ENCODE measurements at places on chromosomes 6 and 20.
A peak's percentile ranks its signal among the peaks of the same experiment; 100 is the strongest.

DNA sequence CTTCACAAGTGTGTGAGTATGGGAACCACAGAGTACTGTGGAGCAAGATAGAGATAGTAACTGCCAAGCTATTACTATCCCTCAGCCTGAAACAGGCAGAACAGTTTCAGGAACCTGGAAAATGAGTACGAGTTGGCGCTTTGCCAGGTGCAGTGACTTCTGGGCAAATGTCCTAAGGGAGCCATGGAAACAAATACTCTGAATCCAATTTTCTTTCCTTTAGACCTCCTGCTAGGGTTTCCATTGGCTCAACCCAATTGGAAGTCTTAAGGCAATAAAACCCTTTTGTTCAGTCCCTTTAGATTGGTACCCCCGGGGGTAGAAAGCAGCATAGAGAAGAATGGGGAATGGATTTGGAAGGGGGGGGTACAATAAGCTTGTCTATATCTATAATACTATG lies 205.0 kb upstream of the EPHA7 start:
- DNase-seq, result no peak

DNA sequence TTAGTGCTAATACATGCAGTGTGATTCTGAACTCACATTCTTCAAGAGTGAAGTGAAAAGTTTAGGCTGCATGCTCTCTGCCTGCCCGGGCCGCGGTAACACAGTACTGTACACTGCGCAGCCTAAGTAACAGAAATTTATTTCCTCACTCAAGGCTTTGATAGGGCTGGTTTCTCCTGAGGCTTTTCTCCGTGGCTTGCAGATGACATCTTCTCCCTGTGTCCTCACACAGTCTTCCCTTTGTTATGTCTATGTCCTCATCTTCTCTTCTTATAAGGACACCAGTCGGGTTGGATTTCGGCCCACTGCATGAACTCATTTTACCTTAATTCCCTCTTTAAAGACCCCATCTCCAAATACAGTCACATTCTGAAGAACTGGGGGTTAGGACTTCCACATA lies 51.1 kb upstream of the TMEM170B start:
- DNase-seq, result no peak

DNA sequence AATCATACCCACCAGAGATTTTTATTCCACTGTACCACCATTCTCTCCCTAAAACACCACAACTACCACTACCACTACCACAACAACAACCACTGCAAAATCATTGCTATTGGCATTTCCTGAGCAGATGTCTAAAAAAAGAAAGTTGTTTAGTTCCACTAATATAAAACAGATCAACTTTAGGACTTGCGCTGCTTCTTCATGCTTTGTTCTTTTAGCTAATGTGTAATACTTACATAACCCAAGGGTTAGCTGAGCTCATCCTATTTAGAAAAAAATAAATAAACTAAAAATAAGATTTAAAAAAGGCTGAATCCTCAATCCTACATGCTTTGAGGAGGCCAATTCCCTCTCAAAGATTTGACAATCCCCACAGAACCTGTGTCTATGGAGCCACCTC lies 11.4 kb downstream of the IYD start:
- no peak for DNase-seq

GRCh38 chr20:58065508-58066361 lies 162.7 kb downstream of the ANKRD60 start:
- peak; percentile 44 for DNase-seq

DNA sequence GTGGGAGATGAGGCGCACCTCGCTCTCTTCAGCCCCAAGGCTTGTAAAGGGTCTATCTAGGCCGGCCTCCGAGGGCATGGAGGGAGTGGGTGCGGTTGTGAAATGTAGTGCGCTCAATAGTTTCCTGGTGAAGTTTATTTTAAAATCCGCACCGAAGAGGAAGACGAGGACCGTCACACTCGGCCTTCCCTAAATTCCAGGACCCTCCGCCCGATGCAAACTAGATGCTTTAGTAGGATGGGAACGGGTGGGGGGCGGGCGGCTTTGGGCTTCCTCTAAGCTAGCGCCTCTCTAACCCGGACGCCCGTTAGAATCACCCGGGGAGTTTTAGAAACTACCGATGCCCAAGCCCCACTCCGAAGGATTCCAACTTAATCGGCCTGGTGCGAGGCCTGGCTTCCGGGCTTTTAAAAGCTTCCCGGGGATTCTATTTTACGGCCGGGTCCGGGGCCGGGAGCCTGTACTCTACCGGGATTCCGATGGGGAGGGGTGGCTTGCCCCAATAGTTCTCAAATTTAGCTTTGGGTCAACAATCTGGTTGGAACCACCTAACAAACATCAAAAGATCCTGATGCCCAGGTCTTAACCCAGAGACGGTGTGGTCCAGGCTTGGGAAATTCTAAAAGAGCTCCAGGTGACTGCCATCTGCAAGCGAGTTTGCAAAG lies 548 bp upstream of the BCAS4 start:
- DNase-seq, result no peak

DNA sequence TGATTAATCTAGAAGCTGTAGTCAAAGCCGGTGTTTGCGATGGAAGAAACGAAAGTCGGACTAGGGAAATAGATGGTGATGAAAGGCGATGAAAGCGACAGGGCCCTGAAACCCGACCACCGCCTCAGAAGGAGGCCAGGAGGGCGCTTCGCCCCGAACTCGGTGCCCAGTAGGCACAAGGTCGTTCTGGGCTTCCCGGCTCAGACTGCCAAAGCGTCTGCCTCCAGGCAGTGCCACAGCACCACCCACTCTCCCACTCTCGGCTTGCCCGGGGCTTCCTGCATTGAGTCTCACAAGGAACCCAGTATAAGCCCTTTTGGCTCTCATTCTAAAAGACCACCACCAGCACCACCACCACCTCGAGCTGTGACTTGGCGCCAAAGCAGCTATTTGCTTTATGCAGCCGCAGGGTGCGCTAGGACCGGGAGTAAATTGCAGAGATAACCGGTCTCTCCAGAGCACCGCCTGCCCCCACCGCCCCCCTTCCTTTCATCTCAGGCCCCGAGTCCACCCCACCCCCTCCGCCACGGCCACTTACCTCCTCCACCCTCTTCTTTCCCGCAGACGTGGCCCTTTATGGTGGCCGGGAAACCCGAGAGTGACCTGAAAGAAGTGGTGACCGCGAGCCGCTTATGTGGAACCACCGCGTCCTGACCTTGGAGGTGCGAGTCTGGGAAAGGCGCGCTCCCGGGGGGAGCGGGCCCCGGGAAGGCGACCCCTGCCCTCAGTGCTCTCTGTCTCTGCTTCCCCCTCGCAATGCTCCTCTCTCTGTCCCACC lies 2.4 kb downstream of the TCF21 start:
- no peak for DNase-seq

GRCh38 chr20:44003609-44004008 lies 89.0 kb downstream of the TOX2 start:
- DNase-seq, result no peak

GRCh38 chr6:28401172-28401571 lies 1.6 kb upstream of the ZSCAN12 start:
- DNase-seq, result no peak

- no peak for DNase-seq
These were observed 227.9 kb downstream of the BCAS1 start for GRCh38 chr20:53842301-53843099.

DNA sequence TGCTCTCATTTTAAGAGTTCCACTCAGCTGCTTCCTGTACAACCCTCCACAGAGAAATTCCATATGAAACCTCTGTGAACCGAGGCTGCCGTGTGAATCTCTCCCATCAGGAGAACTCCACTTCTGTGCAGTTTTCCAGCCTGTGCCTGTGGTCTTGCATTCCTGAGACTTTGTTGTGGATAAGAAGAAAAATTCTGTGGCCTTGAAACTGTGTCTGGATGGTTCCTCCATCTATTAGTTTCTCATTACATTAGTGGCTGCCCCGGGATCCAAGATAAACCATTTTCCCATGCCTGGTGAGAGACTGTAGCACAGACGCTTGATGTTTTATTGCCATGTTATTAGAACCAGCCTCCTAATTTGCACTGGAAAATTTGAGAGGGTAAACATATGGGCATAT lies 40.8 kb upstream of the TIAM2 start:
- DNase-seq, result no peak

DNA sequence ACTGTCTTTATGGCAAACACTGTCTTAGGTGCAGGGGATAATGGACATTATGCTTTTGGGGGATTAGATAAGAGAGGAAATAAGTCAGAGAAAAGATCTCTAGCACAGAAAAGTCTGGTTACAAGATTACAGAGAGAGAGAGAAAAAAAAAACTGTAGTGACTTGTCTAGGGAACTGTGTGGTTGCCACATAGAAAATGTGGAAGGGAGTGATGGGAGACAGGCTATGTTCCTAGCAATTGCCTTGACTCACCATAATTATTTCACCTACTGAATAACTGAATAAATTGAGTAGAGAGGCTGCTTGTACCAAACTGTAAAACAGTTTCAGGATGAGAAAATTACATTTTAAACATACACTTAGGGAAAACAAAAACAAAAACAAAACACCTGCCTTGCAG lies 229.7 kb downstream of the LAMA2 start:
- no peak for DNase-seq

DNA sequence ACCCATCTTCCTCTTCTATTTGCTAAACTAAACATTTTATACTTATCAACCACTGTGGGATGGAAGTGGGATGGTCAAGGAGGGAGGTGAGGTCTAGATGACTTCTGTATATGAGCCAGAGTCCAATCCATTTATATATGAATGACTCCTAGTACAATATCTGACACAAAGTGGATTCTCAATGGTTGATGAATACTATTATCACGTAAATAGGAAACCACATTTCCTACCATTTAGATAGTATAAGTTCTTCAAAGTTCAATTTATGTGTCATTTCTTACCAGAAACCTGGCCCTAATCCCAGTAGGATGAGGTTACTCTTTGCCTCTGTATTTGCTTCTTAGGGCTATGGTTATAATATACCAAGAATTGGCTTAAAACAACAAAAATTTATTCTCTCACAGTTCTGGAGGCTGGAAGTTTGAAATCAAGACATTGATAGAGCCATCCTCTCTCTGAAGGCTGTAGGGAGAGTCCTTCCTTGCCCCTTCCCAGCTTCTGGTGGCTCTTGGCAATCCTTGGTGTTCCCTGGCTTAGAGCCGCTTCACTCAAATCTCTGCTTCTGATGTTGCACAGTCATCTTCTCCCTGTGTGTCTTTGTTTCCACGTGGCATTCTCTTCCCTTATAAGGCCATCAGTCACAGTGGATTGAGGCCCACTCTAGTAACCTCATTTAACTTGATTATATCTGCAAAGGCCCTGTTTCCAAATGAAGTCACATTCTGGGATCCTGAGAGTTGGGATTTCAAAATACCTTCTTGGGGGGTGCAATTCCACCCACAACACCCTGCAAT lies 41.0 kb upstream of the RAB23 start:
- DNase-seq, result peak; percentile 83

DNA sequence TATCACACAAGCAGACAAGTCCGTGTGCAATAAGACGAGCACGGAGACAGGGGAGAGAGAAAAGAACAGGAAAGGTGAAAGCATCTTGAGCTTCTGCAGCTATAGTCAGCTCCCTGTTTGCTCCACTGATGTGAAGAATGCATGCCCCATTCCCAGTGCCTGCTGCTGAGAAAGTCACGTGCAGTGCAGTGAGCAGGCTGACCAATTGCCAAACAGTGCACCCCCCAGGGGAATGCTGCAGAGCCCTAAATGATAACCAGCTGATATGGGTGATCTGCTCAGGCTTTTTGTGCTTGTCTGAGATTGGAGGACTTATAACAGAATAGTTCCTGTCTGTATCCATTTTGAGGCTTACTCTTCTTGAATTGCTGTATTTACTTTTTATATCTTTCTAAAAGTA lies 121.5 kb downstream of the PACRG start:
- no peak for DNase-seq

GRCh38 chr20:59729506-59729905 lies 125.2 kb downstream of the PHACTR3 start:
- DNase-seq, result no peak

- DNase-seq, result no peak
These were observed 137.1 kb downstream of the LY86 start for GRCh38 chr6:6725468-6726209.

- DNase-seq, result no peak
These were observed 20.6 kb upstream of the ZBTB24 start for GRCh38 chr6:109503327-109504224.

DNA sequence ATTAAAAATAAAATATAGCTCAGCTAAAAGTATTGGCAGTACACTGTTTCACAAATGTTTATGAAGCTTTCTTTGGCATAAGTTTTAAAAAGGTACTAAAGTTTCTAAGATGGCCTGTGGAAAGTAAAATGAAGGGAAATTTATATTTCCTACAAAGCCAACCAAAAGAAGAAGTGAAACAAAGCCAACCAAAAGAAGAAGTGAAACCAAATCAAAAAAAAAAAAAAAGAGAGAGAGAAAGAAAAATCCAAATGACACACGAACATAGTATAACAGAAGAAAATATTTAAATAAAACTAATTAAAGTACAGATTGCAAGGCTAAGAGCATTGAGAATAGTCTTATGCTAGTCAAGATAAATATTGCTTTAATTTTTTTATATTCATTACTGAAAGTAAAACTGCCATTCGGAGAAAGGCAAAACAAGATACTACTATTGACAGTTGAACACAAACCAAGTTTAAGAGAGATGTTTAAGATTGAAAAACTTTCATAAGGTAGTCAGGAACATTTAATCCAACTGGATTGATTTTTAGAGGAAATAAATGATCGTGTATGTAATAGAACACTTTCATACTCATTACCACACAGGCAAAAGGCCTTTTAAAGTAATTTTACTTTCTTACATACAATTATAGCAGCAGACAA lies 12.8 kb upstream of the KHDRBS2 start:
- no peak for DNase-seq

- DNase-seq, result no peak
These were observed 14.6 kb upstream of the CDK5RAP1 start for GRCh38 chr20:33415948-33416347.

DNA sequence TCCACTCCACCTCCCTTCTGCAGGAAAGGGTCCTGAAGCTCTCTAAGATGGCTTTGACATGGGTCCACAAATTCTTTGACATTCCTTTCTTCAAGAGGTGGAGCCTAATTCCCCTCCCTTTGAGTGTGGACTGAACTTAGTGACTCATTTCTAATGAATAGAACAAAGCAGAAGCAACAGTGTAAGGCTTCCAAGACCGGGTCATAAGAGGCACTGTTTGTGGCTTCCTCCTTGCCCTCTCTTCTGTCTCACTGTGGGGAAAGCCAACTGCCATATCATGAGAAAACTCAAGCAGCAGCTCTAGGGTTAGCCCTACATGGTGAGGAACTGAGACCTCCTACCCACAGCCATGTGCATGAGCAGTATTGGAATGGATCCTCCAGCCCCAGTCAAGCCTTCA lies 5.9 kb upstream of the CDK5RAP1 start:
- no peak for DNase-seq

GRCh38 chr6:34227761-34228421 lies 8.8 kb upstream of the HMGA1 start:
- DNase-seq, result no peak

- peak; percentile 7 for DNase-seq
These were observed 68.6 kb downstream of the TENT5A start for GRCh38 chr6:81683912-81684311.

GRCh38 chr6:130896249-130896648 lies 69.0 kb downstream of the SMLR1 start:
- no peak for DNase-seq

GRCh38 chr6:20540683-20541082 lies 6.4 kb downstream of the CDKAL1 start:
- DNase-seq, result no peak
